ENCODE measurements at places on chromosomes 7 and 10. TPM values are rescaled to one million over a fixed set of nuclear protein-coding genes. Genes with fewer than 3 reads are reported as not detected.

Gene LIPN
- not detected for total RNA-seq

GRCh38 chr7:31735991-31736982 lies 49.3 kb downstream of the PPP1R17 start:
- H3K27me3 ChIP-seq = no peaks in the 10 kb centered on the region
- no peak overlapping the region for H3K4me3 ChIP-seq
- H3K36me3 ChIP-seq = no peaks in the 10 kb centered on the region
- no peaks in the 10 kb centered on the region for H3K4me1 ChIP-seq
- no peak overlapping the region for H3K27ac ChIP-seq

DNA sequence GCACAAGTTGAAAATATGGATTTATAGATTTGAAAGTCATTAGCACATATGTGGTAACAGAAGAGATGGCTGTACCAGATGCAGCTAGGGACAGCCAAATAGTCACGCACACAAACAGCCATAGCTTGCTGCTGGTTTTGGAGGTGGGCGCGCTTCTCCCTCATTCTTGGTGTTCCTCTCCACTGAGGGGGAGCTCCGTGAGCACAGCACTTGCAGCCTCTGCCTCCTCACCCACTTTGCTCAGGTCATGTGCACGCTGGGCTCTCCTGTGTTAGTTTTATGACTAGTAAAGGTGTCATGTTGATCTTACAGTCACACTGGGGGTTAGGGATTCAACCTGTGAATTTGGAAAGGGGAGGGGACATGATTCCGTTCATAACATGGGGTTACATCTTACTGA lies 8.5 kb upstream of the ZNF786 start:
- DNase-seq = no peak
- H3K36me3 ChIP-seq = no peaks in the 10 kb centered on the region
- no peaks in the 10 kb centered on the region for H3K27me3 ChIP-seq
- no peak overlapping the region for H3K4me3 ChIP-seq
- H3K27ac ChIP-seq = no peak overlapping the region
- no peaks in the 10 kb centered on the region for H3K4me1 ChIP-seq

GRCh38 chr7:37052705-37053104 lies 328.4 kb upstream of the AOAH start:
- H3K36me3 ChIP-seq = no peaks in the 10 kb centered on the region
- no peaks in the 10 kb centered on the region for H3K27me3 ChIP-seq
- H3K4me1 ChIP-seq = no peaks in the 10 kb centered on the region
- H3K27ac ChIP-seq = no peak overlapping the region

Gene ANXA8
- total RNA-seq = not detected

DNA sequence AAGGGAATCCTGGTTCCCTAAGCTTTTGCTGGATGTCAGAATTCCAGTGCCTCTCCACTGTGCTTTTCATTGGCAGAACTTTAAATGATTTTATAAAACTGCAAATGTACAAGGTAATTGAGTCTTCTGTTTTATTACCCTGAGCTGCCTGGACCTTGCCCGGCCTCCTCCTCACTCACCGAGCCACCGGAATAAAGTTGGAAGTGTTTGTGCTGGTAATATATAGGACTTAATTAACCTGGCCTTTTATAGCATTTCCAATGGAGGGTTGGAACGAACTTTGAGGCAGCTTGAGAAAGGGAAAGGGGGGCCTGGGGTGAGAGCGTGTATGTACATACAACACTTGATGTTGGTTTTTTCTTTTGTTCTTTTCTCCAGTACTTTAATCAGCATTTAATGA lies 43.4 kb downstream of the ZNF503 start:
- no peak overlapping the region for H3K4me3 ChIP-seq
- no peaks in the 10 kb centered on the region for H3K4me1 ChIP-seq
- no peaks in the 10 kb centered on the region for H3K27me3 ChIP-seq
- no peak overlapping the region for H3K27ac ChIP-seq
- no peaks in the 10 kb centered on the region for H3K36me3 ChIP-seq

GRCh38 chr10:94146746-94147145 lies 153.0 kb downstream of the PLCE1 start:
- H3K27ac ChIP-seq = no peak overlapping the region
- peaks cover 2% of the 10 kb centered on the region for H3K27me3 ChIP-seq
- no peak overlapping the region for H3K4me3 ChIP-seq

DNA sequence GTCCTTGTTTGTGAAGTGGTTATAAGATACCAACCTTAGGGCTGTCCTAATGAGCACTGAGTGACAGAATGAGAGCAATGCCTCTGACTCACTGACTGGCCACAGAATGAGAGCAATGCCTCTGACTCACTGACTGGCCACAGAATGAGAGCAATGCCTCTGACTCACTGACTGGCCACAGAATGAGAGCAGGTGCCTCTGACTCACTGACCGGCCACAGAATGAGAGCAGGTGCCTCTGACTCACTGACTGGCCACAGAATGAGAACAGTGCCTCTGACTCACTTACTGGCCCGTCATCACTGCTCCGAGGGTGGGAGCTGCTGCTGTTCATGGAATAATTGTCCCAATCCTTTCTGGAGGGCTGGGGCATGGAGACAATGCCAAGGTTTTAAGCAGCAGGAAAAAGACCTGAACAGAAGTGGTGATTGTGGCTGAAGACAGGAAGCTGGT lies 265.2 kb upstream of the PPP2R2D start:
- H3K27me3 ChIP-seq = no peaks in the 10 kb centered on the region
- no peaks in the 10 kb centered on the region for H3K4me1 ChIP-seq
- H3K4me3 ChIP-seq = no peak overlapping the region

DNA sequence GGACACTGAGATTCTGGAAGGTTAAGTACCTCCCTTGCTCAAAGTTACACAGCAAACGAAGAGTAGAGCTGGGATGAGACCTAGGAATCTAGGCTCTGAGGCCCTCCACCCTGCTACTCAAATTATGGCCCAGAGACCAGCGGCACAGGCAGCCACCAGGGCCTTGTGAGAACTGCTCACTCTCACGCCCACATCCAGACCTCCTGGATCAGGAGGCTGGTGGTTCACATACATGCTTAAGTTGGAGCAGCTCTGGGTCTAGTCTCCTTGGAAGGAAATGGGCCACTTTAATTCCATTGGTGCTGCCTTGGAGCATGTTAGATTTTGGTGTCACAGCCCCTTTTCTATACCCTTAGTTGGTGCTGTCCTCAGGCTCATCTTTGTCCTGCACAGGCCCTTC lies 41.9 kb downstream of the ADRA2A start:
- no peaks in the 10 kb centered on the region for H3K4me1 ChIP-seq
- DNase-seq = no peak
- no peaks in the 10 kb centered on the region for H3K36me3 ChIP-seq
- no peak overlapping the region for H3K27ac ChIP-seq
- H3K4me3 ChIP-seq = no peak overlapping the region

Gene EVX1
- total RNA-seq = 0.33 TPM

DNA sequence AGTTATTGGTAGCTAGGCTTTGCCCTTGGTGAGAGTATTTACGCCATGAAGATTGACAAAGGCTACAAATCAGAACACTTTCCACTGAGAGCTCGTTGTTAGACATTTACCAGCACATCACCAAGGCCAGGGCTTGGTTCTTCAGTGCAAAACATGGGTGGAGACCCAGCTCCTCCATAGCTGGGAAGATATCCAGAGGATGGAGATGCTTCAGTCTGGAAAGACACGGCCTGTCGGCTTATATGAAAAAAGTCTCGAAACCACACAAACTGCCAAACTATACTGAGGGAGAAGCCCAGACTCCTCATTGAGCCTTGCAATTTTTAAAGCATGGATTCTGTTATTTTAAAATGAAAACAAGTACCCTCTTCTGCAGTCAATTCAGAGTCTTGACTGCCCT lies 83.4 kb upstream of the ANLN start:
- H3K4me3 ChIP-seq = no peak overlapping the region
- H3K36me3 ChIP-seq = no peaks in the 10 kb centered on the region
- H3K4me1 ChIP-seq = no peaks in the 10 kb centered on the region
- H3K27ac ChIP-seq = no peak overlapping the region

Gene WEE2
- total RNA-seq = 0.14 TPM
